Stimulated activated CD8-positive, alpha-beta memory T cell treated with anti-CD3 and anti-CD28 coated beads, Interleukin-2, amount 100 ng/mL, for 48 hours (primary cell): ENCODE measurements at places on chromosomes 11 and 22.

- DNase-seq = no peak
These were observed 274.0 kb downstream of the SOX6 start for GRCh38 chr11:16082095-16083055.

DNA sequence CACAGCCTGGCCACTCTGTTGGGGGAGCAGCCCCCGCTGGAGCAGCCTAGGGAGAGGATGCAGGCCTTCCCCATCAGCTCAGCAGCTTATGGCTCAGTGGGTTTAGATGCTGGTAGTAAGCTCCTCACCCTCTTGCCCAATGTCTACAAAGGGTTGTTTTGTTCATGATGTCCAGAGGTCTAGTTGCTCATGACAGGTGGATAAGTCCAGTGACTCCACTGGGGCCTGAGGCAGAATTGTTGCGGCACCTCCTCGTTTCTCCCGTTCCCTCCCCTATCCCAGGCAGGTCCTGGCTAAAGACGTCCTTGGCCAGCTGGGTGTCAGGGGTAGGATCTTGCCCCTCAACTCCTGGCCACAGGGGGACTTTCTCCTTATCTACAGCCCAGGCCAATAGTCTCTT, 233.5 kb upstream of the B3GAT1 start:
- DNase-seq = no peak

DNA sequence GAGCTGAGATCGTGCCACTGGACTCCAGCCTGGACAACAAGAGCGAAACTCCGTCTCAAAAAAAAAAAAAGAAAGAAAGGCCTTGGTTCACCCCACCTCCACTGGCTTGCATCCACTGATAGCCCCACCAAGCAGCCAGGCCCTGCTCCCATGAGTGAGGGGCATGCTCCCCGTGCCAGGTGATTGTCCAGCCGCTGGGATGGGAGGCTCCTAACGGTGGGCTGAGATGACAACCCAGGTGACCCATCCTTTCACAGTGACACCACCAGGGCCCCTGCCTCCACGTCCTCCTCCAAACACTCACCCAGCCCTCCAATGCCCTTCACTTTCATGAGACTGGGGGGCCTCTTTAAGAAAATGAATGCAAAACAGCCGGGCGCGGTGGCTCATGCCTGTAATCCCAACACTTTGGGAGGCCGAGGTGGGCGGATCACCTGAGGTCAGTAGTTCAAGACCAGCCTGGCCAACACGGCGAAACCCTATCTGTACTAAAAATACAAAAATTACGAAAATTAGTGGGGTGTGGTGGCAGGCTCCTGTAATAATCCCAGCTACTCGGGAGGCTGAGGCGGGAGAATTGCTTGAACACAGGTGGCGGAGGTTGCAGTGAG, 8.6 kb upstream of the DERL3 start:
- DNase-seq = no peak

- DNase-seq = no peak
These were observed 4.3 kb upstream of the APOL6 start for GRCh38 chr22:35643991-35644390.

GRCh38 chr11:14393889-14394288, 34.9 kb upstream of the RRAS2 start:
- DNase-seq = no peak

DNA sequence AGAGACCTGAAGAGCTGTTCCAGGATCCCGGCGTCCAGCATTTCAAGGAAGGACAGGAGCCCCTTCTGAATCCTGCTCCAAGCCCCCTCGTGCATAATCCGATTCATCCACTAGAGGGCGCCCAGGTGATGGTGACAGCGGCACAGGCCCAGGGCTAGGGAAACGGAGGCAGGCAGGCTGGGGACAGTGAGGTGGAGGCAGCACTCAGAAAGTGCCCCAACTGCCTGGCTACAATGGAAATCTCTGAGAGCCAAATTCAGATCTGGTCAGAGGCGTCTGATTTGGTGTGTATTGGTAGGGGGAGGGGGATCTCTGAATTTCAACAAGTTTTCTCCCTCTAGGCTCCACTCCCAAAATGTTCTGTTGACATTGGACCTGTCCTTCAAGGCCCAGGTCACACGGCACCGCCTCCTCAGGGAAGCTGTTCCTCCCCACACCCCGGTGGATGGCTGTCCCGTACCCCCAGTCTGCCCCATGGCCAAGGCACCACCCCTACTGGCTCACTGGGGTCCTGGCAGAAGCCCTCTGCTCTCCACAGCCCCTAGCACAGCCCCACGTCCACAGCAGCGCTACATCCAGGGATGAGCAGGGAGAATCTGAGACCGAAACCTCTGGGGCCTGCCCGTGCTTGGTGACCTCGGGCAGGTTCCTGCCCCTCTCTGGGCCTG, 142.9 kb downstream of the CRYBB2 start:
- DNase-seq = peak; percentile 71

DNA sequence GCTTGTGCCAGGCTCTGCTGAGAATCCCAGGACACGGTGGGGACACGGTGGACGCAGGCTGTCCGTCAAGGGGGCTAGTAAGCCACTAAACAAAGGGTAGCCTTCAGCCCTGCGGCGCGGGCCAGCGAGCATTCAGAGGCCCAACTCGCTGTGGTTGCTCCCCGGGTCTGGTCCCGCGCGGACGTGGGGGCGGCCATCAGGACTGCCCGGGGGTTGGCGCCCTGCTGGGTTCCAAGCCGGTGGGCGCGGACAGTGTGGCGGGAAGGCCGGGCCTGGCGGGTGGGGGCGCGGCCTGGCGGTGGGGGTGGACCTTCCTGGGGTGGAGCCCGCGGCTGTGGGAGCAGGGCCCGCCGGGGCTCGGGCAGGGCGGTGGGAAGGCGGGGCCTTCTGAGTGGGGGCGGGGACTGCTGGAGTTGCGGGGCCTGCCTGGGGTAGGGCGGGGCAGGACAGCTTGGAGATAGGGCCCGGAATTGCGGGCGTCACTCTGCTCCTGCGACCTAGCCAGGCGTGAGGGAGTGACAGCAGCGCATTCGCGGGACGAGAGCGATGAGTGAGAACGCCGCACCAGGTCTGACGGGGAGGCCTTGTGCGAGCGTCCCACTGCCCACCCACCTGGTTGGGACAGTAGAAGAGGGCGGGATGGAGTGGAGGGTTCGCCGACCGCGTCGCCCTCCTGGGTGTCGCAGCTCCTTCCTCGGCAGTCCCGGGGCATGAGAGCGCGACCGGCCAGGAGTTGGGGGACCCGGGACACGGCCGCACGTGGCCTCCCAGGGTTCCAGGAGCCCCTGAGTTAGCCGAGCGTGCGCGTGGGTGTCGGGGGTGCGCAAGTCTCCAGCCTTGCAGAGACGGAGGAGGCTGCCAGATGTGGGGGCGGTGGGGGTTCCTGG, at the start of gene SERHL2:
Gene SERHL2 (plus strand): TSS at position 482 of the 887 bp plus-strand sequence. CDS start 65 bp downstream, at position 547.
- peak; percentile 74 for DNase-seq

GRCh38 chr11:128399251-128400121, 187.9 kb downstream of the ETS1 start:
- DNase-seq = no peak

DNA sequence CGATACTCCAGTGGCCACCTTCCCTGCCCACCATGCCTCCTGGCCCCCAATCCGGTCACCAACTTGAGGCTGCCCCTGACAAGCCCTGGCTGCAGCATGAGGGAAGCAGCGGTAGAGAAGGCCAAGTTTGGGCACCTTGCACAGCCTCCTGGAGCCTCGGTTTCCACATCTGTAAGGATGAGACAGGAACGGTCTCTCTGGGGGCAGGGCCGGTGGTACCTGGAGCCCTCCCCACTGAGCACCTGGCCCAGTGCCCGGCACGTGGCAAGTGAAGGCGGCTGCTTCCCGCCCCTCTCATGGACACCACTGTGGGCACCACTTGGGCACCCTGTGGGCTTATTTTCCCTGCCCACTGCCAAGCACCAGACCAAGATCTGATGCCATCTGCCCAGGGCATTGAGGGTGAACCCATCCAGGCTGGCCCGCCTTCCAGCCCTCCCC, 77.8 kb downstream of the CDKN1C start:
- DNase-seq = no peak
